Stimulated activated CD4-positive, alpha-beta T cell treated with anti-CD3 and anti-CD28 coated beads, Interleukin-15, amount 100 ng/mL, for 48 hours (primary cell): ENCODE measurements at places on chromosomes 11 and 22.

DNA sequence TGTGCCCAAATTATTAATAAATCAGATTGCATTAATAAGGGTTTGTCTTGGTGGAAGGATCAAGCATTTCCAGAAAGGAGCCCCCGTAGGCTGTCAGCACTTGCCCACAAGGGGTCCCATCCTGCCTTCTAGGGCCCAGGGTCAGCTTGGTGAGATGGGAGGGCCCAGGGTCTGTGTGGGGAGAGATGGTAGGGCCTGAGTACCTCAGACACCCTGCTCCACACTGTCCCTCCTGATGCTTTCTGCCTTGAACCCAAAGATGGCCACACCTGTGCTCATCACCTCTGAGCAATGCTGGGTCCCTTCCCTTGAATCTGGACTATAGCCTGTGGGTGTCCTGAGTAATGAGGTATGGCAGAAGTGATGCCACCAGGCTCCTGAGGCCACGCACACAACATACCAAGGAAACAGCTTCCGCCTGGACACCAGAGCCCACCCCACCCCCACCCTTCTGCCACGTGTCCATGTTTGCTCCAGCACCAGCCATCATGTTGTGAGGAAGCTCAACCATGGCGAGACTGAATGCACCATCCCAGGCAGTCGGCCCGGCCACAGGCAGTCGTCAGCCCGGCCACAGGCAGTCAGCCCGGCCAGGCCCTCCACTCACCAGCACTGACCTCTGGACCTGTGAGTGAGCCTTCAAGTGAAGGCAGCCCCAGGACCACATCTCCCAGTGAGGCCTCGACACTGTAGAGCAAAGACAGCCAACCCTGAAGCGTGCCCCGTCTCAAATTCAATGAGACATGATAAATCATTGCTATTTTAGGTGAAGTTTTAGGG is 6.8 kb downstream of the BET1L start:
- DNase-seq: no peak

DNA sequence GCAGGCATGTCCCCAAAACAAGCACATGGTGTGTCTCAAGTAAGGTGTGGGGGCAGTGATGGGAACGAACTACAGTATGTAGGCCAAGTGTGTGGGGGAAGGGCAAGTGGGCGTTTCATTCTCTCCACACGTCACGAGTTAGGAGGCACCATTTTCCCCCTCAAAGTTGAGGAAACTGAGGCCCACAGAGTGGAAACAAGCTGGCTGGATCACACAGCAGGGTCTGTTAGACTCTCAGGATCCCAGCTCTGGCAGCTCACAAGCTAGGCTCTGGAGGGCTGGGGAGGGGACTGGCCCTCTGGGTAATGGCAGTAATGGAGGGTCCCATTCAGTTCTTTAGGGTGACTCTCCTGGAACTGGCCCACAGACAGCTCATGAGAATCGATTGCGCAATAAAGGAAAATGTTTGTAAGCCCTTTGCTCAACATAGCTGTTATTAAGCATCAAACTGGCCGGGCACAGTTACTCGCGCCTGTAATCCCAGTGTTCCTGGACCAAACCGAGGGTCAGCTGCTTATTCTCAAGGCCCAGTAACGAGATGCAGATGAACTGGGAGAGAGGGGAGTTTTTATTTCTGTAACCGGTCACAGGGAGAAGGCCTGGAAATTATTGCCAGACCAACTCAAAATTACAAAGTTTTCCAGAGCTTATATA is 24.1 kb upstream of the TUB start:
- no peak for DNase-seq

GRCh38 chr11:67521924-67522323 is 1.3 kb downstream of the CABP2 start:
- DNase-seq: no peak

DNA sequence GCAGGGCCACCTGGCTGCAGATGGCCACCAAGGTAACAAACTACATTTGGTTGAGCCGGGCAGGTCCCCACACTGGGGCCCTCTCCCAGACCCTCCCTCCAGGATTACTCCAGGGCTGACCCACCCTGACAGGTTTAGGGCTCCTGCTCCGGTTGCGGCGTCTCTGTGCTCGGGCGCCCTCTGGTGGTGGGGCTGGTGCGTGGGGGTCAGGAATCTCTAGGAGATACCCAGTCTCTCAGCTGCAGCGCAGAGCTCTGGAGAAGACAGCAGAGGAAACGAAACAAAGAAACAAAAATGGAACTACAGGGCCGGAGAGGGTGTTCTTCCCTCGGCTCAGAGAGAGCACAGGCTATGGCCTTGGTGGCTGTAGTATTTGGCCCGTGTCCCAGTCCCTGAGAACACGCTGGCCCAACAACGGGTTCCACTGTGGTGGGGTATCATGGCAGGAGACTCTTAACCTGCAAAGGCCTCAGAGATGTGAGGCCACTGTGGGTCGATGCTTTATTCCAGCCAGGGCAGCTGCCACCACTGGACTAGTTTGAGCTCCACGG is 2.4 kb downstream of the C11orf96 start:
- peak; percentile 66 for DNase-seq

- DNase-seq: no peak
These were observed 181.8 kb downstream of the CSNK2A3 start for GRCh38 chr11:11171285-11171684.

DNA sequence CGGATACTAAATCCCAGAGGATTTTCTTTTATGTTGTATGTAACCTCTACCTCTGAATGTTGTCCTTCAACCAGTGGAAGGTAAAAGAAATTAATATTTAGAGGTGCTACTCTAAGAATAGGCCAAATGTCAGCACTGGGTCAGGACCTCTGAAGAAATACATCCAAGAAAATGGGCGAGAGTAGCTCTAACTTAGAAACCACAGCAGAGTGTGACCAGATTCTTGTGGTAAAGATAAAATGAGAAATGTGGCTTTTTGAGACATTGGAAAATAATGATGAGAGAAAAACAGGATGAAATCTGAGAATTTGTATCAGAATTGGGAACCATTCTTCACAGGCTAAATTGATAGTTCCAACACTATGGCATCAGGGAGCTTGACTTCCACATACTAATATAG is 63.5 kb downstream of the CSTPP1 start:
- DNase-seq: no peak

DNA sequence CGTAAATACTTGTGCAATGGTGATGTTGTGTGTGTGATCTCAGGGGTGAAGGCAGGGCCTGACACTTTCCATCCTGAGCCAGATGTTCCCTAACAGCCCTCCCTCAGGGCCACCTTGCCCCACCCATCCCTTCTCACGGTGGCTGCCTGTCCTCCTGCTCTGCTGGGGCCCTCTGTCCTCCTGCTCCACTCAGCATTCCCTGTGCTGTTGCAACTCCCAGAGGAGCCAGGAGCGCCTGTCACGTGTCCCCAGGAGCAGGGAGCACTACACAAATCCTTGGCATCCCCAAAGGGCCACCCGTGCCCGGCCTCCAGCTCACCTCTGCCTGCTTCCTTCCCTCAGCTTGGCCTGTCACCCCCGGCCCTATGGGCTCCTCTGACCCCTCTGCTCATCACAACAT is 10.2 kb upstream of the CSNK1E start:
- no peak for DNase-seq

GRCh38 chr11:114295676-114296604 is at the start of gene NNMT:
NNMT (plus strand) TSS chr11:114296399; CDS start chr11:114296557, 158 bp downstream.
- no peak for DNase-seq

- DNase-seq: no peak
These were observed 760 bp downstream of the ZNRF3 start for GRCh38 chr22:28883917-28884746.

- DNase-seq: no peak
These were observed 58.9 kb downstream of the ABTB2 start for GRCh38 chr11:34298871-34299270.

DNA sequence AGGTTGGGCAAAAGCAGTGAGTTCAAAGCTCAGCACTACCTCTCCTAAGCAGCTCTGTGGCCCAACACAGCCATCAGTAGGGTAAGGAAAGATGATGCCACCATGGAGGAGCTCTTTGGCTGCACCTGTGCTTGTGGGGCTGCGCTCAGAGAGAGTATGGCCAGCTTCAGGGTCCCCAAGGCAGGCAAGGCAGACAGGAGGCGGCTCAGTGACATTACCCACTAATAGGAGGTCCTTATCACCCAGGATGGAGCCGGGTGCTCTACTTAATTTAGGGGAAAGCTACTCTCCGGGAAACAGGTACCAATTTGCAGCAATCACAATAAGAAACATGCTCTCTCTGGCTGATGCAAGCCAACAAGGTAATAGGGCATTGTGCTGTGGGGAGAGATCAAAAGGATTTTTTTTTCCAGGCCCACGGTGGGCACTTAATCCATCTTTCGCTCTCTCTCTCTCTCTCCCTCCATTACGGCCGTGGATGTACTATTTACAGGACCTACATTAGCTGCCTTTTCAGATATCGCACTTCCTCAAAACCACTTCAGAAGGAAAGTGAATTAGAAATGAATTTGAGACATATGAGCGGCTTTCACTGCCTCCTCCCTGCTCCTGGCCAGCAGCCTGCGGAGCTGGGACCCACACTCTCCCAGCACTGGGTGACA is 446.3 kb downstream of the SOX6 start:
- no peak for DNase-seq

- DNase-seq: no peak
These were observed 22.8 kb downstream of the CASP5 start for GRCh38 chr11:105000167-105000566.

DNA sequence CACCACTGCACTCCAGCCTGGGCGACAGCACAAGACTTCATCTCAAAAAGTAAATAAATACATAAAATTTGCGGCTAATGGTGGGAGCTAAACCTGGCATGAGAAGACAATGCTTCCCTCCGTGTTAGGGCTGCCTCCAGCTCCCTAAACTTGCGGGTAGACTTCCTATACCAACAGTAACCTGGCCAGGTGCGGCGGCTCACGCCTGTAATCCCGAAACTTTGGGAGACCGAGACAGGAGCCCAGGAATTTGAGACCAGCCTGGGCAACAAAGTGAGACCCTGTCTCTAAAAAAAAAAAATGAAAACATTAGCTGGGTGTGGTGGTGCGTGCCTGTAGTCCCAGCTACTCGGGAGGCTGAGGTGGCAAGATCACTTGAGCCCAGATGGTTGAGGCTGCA is 25.3 kb downstream of the SLC25A18 start:
- DNase-seq: no peak

GRCh38 chr22:32469799-32470212 is 4.8 kb upstream of the FBXO7 start:
- no peak for DNase-seq

DNA sequence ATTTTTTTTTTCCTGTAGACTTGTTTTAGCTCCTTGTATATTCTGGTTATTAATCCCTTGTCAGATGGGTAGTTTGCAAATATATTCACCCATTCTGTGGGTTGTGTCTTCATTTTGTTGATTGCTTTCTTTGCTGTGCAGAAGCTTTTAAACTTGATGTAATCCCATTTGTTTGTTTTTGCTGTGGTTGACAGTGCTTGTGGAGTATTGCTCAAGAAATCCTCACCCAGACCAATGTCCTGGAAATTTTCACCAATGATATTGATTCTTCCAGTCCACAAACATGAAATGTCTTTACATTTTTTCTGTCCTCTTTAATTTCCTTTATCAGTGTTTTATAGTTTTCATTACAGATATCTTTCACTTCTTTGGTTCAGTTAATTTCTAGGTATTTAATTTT is 55.6 kb upstream of the MRGPRX1 start:
- DNase-seq: no peak

- DNase-seq: no peak
These were observed 451.2 kb downstream of the INSC start for GRCh38 chr11:15565880-15566279.

GRCh38 chr11:113417428-113417827 is 29.8 kb downstream of the ANKK1 start:
- DNase-seq: no peak

DNA sequence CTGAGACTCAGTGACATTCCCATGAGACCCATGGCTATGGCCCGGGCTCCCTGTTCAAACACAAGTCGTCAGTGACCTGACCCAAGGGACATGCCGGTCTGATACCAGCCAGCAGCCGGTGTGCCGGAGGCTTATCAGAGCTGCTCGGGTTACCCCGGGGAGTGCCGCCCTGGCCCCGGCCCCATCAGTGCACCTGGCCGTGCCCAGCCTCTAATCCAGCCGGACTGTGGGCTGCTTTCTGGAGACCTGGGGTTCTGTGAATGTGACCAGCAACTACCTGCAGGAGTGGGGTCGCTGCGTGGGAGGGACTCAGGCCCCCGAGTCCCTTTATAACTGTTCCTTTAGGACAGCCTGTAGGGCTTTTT is 52.7 kb downstream of the LINC01488 start:
- no peak for DNase-seq

DNA sequence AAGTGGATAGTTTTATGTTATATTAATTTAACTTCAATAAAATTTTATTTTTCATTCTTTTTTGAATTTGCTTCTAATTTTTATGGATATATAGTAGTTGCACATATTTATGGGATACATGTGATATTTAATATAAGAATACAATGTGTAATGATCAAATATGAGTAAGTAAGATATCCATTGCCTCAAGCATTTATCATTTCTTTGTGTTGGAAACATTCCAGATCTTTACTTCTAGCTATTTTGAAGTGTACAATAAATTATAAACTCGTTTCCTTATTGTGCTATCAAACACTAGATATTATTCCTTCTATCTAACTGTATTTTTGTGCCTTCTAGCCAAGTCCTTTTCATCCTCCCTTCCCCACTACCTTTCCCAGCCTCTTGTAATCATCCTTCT is 17.0 kb downstream of the EXPH5 start:
- DNase-seq: no peak

GRCh38 chr11:16117989-16118756 is 238.2 kb downstream of the SOX6 start:
- no peak for DNase-seq

GRCh38 chr11:29452146-29452545 is 564.7 kb downstream of the KCNA4 start:
- DNase-seq: no peak

- DNase-seq: no peak
These were observed 67.5 kb downstream of the PACSIN2 start for GRCh38 chr22:42947211-42947990.

DNA sequence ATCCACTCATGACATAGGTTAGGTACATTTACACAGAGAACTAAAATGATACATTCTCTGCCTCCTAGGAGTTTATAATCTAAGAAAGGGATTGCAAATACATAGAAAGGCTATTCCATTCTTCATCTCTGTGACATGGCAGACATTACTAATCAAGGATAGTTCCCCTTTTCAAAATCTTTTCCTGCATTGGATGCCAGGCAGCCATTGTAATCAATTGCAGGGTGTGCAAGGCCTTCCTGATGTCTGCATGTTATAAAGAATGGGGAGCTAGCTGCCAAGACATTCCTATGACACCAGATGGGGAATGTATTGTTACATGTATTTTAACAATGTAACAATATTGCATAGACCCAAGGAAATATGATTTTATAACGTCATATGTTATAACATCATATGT is 82.0 kb downstream of the KIRREL3 start:
- DNase-seq: no peak
